ENCODE measurements at places on chromosomes 13 and 19.

GRCh38 chr13:45300190-45300985 is 40.6 kb downstream of the TPT1 start:
- no peak for DNase-seq
- no peaks in the 10 kb centered on the region for H3K27me3 ChIP-seq
- peaks cover 12% of the 10 kb centered on the region for H3K4me1 ChIP-seq
- H3K4me3 ChIP-seq: no peak overlapping the region
- H3K36me3 ChIP-seq: no peaks in the 10 kb centered on the region

DNA sequence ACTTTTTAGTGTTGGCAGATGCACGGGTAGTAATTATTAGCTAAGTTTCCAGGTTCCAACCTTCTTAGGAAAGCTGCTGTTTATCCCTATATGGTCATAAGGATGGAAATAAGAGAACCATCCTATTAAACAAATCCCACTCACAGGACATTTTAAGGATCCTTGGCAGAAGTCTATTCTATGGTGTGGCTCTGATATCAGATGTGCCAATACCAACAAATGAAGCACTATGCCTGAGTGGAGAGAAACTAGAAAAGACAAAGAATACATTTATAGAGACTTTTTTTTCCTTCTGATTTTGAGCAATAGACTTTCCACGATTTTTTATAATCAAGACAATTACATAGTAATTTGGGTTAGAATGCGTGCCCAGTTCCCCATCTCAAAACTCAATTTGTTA is 12.6 kb downstream of the PCDH17 start:
- H3K4me1 ChIP-seq: no peaks in the 10 kb centered on the region
- H3K36me3 ChIP-seq: no peaks in the 10 kb centered on the region
- no peak overlapping the region for H3K27ac ChIP-seq
- H3K4me3 ChIP-seq: no peak overlapping the region

DNA sequence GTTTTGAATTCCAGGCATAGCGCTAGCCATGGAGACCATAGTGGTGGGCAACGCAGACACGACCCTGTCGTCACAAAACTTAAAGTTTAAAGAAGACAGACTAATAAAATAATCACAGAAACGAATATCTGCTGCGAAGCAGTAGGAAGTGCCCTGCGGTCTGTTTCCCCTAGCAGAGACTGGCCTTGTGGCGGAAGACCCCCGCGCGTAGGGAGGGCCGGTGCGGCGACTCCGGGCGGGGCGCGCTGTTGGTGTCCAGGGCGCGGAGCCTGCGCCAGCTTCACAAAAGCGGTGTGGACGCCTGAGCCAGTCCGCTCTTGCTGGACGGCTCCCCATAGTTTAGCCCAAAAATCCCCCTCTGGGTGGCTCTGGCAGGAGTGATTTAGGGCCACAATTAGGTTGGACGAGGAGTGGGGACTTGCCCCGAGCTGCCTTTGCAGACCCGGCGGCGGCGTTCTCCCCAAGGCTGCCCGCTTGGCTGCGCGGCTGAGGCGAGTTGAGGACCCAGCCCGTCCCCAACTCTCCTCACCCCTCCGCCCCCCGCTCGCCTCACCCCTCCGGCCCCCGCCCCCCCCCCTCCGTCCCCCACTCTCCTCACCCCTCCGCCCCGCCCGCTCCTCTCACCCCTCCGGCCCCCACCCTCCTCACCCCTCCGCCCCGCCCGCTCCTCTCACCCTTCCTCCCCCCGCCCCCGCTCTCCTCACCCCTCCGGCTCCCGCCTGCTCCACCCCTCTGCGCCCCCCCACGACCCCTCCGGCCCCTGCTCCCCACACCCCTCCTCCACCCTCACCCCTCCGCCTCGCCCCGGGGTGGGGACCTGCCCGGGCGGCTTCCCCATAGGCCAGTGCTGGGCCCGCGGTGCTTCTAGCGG is 14.2 kb upstream of the LATS2 start:
- H3K4me1 ChIP-seq: peaks cover 2% of the 10 kb centered on the region
- peak; percentile 71 for DNase-seq
- H3K36me3 ChIP-seq: no peaks in the 10 kb centered on the region
- H3K27ac ChIP-seq: no peak overlapping the region
- H3K27me3 ChIP-seq: peaks cover 5% of the 10 kb centered on the region

- H3K4me3 ChIP-seq: no peak overlapping the region
- no peak for DNase-seq
- no peaks in the 10 kb centered on the region for H3K36me3 ChIP-seq
- no peak overlapping the region for H3K27ac ChIP-seq
Measured at GRCh38 chr13:85557691-85558467, 241.3 kb downstream of the SLITRK6 start.

DNA sequence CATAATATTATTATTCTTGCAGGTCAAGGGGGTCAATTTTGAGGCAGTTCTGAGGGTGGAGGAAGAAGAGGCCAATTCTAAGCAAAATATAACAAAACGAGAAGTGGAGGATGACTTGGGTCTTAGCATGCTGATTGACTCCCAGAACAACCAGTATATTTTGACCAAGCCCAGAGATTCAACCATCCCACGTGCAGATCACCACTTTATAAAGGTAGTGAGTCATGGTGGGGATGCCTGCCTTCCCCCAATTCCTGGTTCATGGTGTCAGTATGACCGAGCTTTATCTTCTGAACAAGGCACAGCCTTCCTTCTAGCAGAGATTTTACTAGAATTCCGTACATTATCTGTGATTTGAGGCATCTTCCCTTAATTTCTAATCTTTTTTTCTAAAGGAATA is 9.4 kb upstream of the DCUN1D2 start:
- no peak overlapping the region for H3K27ac ChIP-seq
- peaks cover 13% of the 10 kb centered on the region for H3K4me1 ChIP-seq
- H3K27me3 ChIP-seq: no peaks in the 10 kb centered on the region
- no peaks in the 10 kb centered on the region for H3K36me3 ChIP-seq
- no peak overlapping the region for H3K4me3 ChIP-seq

DNA sequence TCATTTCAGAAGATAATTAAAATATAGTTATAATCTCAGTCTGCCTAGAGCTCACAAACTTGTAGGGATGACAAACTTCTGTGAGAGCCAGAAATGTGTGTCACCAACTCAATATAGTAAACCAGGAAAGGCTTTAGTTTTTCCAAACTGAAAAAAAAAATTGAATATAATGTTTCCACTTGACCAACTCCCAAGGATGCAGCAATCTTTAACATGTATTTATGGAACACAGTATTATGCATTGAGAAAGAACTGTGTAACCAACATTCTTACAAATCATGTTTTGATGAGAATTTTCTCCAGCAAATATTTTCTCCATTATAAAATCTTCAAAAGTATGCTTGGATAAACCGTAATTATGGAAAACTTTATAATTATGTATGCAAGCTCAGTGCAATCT is 50.1 kb upstream of the KLF12 start:
- H3K27ac ChIP-seq: no peak overlapping the region
- DNase-seq: no peak
- no peak overlapping the region for H3K4me3 ChIP-seq
- no peaks in the 10 kb centered on the region for H3K36me3 ChIP-seq
- H3K27me3 ChIP-seq: no peaks in the 10 kb centered on the region

- no peak overlapping the region for H3K27ac ChIP-seq
- no peak for DNase-seq
- no peaks in the 10 kb centered on the region for H3K27me3 ChIP-seq
- no peak overlapping the region for H3K4me3 ChIP-seq
- H3K4me1 ChIP-seq: no peaks in the 10 kb centered on the region
Measured at GRCh38 chr13:79246578-79246949, 159.5 kb downstream of the RBM26 start.

GRCh38 chr19:14482172-14482941 is 7.2 kb upstream of the PTGER1 start:
- DNase-seq: no peak
- no peak overlapping the region for H3K27ac ChIP-seq
- no peaks in the 10 kb centered on the region for H3K4me1 ChIP-seq

GRCh38 chr13:112733112-112733511 is 43.3 kb downstream of the ATP11A start:
- peaks cover 57% of the 10 kb centered on the region for H3K4me1 ChIP-seq
- no peaks in the 10 kb centered on the region for H3K36me3 ChIP-seq
- DNase-seq: no peak
- peaks cover 9% of the 10 kb centered on the region for H3K27me3 ChIP-seq

DNA sequence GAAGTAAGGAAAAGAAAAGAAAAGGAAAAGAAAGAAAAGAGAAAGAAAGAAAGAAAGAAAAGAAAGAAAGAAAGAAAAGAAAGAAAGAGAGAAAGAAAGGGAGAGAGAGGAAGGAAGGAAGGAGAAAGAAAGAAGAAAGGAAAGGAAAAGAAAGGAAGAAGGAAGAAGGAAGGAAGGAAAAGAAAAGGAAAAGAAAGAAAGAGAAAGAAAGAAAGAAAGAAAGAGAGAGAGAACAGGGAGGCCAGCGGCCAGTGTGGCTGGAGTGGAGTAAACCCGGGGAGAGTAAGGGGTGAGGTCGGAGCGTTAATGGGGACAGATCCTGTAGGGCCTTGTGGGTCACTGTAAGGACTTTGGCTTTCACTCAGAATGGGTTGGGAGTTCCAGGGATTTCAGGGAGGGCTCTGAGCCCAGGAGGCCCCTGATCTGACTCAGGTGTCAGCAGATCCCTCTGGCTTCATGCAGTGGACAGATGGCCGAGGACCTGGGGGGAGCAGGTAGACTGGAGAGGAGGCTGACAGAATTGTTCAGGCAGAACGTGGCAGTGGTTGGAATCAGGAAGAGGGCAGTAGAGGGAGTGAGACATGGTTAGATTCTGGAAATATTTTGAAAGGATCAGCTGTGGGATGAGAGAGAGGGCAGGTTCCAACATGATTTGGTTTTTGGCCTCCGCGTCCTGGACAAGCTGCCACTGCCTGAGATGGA is 19.8 kb upstream of the FXYD3 start:
- H3K27ac ChIP-seq: peak overlapping the region; percentile 45
- no peak for DNase-seq
- no peaks in the 10 kb centered on the region for H3K36me3 ChIP-seq
- peak overlapping the region; percentile 14 for H3K4me3 ChIP-seq
- H3K27me3 ChIP-seq: peaks cover 6% of the 10 kb centered on the region
- peaks cover 10% of the 10 kb centered on the region for H3K4me1 ChIP-seq

- H3K27me3 ChIP-seq: no peaks in the 10 kb centered on the region
- no peak overlapping the region for H3K4me3 ChIP-seq
- no peaks in the 10 kb centered on the region for H3K4me1 ChIP-seq
- H3K36me3 ChIP-seq: no peaks in the 10 kb centered on the region
- DNase-seq: no peak
- H3K27ac ChIP-seq: no peak overlapping the region
Measured at GRCh38 chr13:60433505-60433904, 36.5 kb downstream of the TDRD3 start.

DNA sequence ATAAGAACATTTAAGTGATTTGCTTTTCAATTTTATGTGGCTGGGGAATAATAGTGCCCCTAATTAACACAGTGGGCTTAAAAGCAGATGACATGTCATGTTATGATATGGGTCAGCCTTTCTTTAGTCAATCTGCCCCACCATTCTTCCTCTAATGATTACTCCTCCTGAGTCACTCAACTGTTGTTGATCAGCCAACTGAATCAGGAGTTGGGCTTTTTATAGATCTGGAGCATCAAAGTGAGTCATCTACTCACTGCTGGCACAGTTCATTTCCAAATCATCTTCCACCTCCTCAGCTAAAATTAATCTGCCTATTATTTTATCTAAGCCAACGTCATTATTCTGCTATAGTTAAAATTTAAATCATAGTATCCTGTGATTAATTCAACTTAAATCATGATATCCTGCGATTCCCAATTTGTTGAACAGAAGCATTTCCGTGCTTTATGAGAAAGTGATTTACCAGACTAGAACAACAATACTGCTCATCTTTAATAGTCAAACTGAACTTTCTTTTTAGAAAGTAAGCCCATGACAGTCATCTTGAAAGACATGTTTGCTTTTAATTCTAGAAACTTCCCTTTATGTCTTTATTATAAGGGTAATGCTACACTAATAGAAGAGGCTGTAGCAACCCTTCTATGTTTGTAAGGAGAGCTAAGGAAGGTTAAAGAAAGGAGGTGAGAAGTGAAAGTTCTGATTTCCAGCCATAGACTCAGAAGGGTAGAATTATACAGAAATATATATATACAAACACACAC is 551.4 kb downstream of the TBC1D4 start:
- DNase-seq: no peak
- H3K4me3 ChIP-seq: no peak overlapping the region
- no peaks in the 10 kb centered on the region for H3K36me3 ChIP-seq
- H3K27ac ChIP-seq: no peak overlapping the region
- H3K4me1 ChIP-seq: no peaks in the 10 kb centered on the region

GRCh38 chr13:74006666-74007065 is 127.5 kb downstream of the KLF12 start:
- no peak overlapping the region for H3K27ac ChIP-seq
- H3K27me3 ChIP-seq: no peaks in the 10 kb centered on the region
- DNase-seq: no peak
- H3K4me3 ChIP-seq: no peak overlapping the region

- H3K36me3 ChIP-seq: no peaks in the 10 kb centered on the region
- DNase-seq: no peak
- H3K4me1 ChIP-seq: peaks cover under 1% of the 10 kb centered on the region
- no peaks in the 10 kb centered on the region for H3K27me3 ChIP-seq
- no peak overlapping the region for H3K4me3 ChIP-seq
- H3K27ac ChIP-seq: no peak overlapping the region
Measured at GRCh38 chr13:111031531-111031961, 83.6 kb upstream of the ARHGEF7 start.

- peaks cover 6% of the 10 kb centered on the region for H3K36me3 ChIP-seq
- H3K27me3 ChIP-seq: peaks cover 4% of the 10 kb centered on the region
- H3K4me3 ChIP-seq: no peak overlapping the region
- H3K27ac ChIP-seq: no peak overlapping the region
- no peak for DNase-seq
Measured at GRCh38 chr13:35886332-35887114, 244.7 kb downstream of the DCLK1 start.

DNA sequence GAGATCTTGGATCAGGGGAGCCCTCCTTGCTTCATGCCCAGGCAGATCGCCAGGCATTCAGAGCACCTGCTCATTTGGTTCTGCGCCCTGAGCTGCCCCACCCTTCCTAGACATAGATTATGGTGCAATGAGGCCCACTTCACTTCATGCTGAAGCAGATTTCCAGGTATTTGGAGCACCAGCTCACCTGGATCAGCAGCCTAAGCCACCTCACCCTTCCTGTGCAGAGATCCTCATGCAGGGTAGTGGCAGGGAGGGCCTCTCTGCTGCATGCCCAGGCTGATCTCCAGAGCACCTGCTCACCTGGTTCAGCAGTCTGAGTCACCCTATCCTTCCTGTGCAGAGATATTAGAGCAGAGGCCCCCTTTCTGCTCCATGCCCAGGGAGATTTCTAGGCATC is 1966.1 kb downstream of the PCDH9 start:
- no peak overlapping the region for H3K4me3 ChIP-seq
- DNase-seq: no peak
- H3K27me3 ChIP-seq: peaks cover 2% of the 10 kb centered on the region
- H3K36me3 ChIP-seq: no peaks in the 10 kb centered on the region

DNA sequence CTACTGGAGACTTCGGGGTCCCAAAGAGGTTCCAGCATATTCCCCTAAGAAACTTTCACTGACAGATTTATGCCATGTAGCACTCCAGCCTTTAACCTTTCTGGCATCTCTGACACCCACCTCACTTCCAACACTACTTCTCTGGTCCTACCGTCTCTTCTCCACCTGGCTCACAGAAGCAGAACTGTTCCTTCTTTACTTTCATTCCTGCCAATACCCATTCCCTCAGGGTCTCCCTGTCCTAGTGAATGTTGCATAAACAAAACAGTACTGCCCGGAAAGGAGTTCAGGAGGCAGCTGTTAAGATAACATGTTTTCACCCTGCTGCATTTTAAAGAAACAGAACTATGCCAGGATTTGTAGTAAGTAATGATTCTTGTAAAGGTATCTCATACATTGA is 136.0 kb upstream of the MIR17HG start:
- no peaks in the 10 kb centered on the region for H3K27me3 ChIP-seq
- no peak overlapping the region for H3K4me3 ChIP-seq
- no peak for DNase-seq
- no peaks in the 10 kb centered on the region for H3K36me3 ChIP-seq
- H3K27ac ChIP-seq: no peak overlapping the region

GRCh38 chr19:48970923-48971395 is 5.8 kb downstream of the FTL start:
- no peak overlapping the region for H3K27ac ChIP-seq
- peak; percentile 92 for DNase-seq
- no peaks in the 10 kb centered on the region for H3K36me3 ChIP-seq
- peaks cover 7% of the 10 kb centered on the region for H3K27me3 ChIP-seq
